ENCODE measurements at places on chromosomes 1 and 21. TPM values are rescaled to one million over a fixed set of nuclear protein-coding genes. Genes with fewer than 3 reads are reported as not detected.
A peak's percentile ranks its signal among the peaks of the same experiment; 100 is the strongest.

DNA sequence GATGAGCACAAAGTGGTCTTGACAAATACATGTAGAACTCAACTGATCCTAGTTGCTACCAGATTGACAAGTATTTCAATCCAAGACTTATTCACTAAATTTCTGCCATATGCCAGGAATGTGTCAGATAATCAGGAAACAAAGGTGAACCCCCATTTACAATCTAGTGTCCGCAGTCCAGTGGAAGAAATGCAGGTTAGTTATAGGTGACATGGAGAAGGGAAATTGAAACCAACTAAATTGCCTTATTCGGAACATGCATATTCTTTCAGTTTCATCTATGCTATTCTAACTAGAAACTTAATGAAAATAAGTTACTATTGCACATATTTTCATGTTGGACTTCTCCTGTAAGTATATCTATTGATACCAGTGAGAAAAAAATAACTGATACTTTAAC, 209.4 kb downstream of the COL24A1 start:
- H3K27me3 ChIP-seq: no peaks in the 10 kb centered on the region
- no peak overlapping the region for H3K27ac ChIP-seq
- DNase-seq: no peak
- H3K4me1 ChIP-seq: no peaks in the 10 kb centered on the region

DNA sequence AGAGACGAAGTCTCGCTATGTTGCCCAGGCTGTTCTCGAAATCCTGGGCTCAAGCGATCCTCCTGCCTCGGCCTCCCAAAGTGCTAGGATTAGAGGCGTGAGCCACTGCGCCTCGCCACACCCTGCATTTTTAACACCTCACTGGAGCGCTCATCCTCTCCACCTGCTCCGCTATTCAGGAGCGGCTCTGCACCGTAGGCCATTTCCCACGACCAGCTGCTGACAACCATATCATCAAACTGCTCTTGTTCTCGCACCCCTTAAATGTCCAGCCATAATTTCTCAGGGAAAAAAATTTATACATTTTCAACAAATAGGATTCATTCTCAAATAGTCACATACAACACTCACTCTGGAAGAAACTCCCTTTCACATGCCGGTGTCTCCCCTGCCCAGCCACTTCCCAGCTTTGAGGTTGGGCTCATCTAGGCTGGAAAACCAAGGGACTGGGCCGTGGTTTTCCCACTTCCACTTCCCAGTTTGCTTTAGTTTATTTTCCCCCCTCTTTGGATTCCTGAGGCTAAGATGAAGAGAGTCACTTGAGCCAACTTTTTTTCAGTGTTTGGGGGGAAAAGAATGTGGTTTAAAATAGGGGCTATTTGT, 639 bp upstream of the IPO9 start:
- no peak for DNase-seq
- H3K4me1 ChIP-seq: peaks cover 9% of the 10 kb centered on the region
- peak overlapping the region; percentile 84 for H3K4me3 ChIP-seq
- no peaks in the 10 kb centered on the region for H3K36me3 ChIP-seq

DNA sequence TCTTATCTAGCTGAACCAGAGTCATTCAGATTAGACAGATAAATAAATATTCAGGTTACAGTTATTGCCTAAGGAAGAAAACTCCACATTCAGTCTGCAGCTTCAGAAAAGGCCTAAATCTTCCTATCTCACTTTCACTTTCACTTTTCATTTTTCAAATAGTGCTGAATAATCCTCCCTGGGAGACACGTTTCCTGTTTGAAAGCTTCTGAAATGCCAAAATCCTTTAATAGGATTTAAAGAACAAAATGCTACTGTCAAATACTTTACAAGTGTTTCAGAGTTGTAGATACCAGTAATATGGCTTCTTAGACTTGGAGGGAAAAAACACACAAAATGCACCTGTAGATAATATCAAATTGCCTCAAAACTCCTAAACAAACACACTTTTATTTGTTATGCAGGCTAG, 3.9 kb downstream of the PSMB2 start:
- H3K4me3 ChIP-seq: peak overlapping the region; percentile 56
- H3K27me3 ChIP-seq: no peaks in the 10 kb centered on the region
- H3K4me1 ChIP-seq: peaks cover 6% of the 10 kb centered on the region

GRCh38 chr1:53734650-53735211, 4.2 kb downstream of the GLIS1 start:
- peaks cover 10% of the 10 kb centered on the region for H3K27me3 ChIP-seq
- no peaks in the 10 kb centered on the region for H3K36me3 ChIP-seq
- H3K27ac ChIP-seq: peak overlapping the region; percentile 61
- no peak for DNase-seq

GRCh38 chr1:204418174-204419063, 6.8 kb upstream of the PPP1R15B start:
- H3K27me3 ChIP-seq: no peaks in the 10 kb centered on the region
- no peak overlapping the region for H3K4me3 ChIP-seq
- peak; percentile 15 for DNase-seq
- H3K36me3 ChIP-seq: no peaks in the 10 kb centered on the region
- no peaks in the 10 kb centered on the region for H3K4me1 ChIP-seq
- peak overlapping the region; percentile 94 for H3K27ac ChIP-seq

GRCh38 chr21:14306126-14306907, 76.6 kb downstream of the HSPA13 start:
- no peaks in the 10 kb centered on the region for H3K4me1 ChIP-seq
- H3K27me3 ChIP-seq: no peaks in the 10 kb centered on the region
- H3K36me3 ChIP-seq: no peaks in the 10 kb centered on the region

DNA sequence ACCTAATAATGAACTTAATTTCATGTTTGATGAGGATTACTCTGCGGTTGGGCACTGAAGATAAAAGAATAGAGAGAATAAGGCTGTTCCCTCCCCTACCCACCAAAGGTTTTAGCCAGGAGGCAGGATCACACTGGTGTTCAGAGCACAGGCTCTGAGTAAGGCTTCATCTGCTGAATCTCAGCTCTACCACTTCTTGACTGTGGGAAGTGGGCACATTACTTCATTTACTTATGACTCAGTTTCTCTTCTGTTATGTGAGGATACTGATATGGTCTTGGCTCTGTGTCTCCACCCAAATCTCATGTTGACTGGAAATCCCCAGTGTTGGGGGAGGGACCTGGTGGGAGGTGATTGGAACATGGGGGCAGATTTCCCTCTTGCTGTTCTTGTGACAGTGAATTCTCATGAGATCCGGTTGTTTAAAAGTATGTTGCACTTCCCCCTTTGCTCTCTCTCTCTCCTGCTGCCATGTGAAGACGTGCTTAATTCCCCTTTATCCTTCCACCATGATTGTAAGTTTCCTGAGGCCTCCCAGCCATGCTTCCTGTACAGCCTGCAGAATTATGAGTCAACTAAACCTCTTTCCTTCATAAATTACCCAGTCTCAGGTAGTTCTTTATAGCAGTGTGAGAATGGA, 79.7 kb downstream of the SMYD2 start:
- H3K36me3 ChIP-seq: peaks cover 8% of the 10 kb centered on the region
- no peaks in the 10 kb centered on the region for H3K27me3 ChIP-seq
- DNase-seq: no peak
- H3K4me1 ChIP-seq: no peaks in the 10 kb centered on the region
- no peak overlapping the region for H3K27ac ChIP-seq
- H3K4me3 ChIP-seq: no peak overlapping the region

DNA sequence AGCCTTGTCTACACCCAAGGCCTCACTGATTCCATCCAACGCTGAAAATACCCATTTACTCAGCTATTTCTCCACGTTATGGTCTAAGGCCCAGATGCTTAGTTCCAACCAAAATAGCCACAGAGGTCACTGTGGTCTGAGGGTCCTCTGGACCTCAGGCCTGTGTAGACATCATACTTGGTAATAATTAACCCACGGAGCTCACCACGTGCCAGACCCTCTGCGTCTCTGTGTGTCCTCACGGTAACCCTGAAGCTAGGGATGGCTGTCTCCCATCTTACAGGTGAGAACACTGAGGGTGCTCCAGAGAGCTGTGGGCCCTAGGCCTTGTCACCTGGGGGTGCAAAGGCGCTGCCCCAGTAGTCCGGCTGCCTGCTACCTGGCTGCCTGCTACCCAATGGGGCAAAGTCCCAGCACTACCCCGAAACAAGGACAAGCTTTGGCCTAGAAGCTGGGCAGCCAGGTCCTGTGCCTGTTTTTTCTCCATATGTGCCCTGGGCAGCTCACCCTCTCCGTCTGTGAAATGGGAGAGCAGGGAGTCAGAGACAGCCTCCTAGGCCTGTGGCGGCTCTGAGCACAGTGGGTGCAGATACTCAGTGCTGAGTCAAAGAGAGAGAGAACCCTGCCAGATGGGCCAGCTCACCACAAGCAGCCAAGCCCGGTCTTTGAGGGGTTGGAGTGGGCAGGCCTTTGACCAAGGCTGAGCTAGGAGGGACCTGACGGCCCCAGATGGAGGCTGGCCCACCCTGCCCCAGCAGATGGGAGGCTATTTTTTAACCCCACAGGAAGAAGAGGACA, 17.0 kb upstream of the RUNX3 start:
- no peaks in the 10 kb centered on the region for H3K27me3 ChIP-seq
- H3K27ac ChIP-seq: no peak overlapping the region
- H3K4me1 ChIP-seq: no peaks in the 10 kb centered on the region
- no peak overlapping the region for H3K4me3 ChIP-seq
- H3K36me3 ChIP-seq: no peaks in the 10 kb centered on the region

DNA sequence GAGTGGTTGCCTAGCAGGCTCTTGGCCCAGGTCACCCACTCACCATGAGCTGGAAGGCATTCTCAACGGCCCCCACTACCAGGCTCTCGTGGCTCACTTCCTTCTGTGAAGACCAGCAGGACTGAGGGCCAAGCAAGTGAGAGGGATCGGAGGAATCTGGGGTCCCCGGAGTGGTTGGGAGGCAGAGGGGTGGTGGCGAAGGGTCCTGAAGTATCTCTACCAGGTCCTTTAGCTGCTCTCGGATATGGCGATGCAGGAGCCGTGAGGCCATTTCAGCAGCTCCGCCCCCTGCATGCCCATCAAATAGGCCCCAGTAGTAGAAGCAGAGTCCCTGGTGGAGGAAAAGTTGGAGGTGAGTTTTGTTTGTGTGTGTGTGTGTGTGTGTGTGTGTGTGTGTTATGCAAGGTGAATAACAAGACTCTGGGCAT, 2.4 kb downstream of the PPM1J start:
- H3K4me1 ChIP-seq: no peaks in the 10 kb centered on the region
- no peak for DNase-seq
- H3K27me3 ChIP-seq: no peaks in the 10 kb centered on the region
- no peaks in the 10 kb centered on the region for H3K36me3 ChIP-seq
- no peak overlapping the region for H3K4me3 ChIP-seq
- H3K27ac ChIP-seq: no peak overlapping the region

GRCh38 chr1:2334883-2335534, 56.3 kb downstream of the MORN1 start:
- no peak for DNase-seq
- peak overlapping the region; percentile 29 for H3K27ac ChIP-seq
- H3K4me1 ChIP-seq: no peaks in the 10 kb centered on the region
- H3K4me3 ChIP-seq: no peak overlapping the region
- no peaks in the 10 kb centered on the region for H3K27me3 ChIP-seq

DNA sequence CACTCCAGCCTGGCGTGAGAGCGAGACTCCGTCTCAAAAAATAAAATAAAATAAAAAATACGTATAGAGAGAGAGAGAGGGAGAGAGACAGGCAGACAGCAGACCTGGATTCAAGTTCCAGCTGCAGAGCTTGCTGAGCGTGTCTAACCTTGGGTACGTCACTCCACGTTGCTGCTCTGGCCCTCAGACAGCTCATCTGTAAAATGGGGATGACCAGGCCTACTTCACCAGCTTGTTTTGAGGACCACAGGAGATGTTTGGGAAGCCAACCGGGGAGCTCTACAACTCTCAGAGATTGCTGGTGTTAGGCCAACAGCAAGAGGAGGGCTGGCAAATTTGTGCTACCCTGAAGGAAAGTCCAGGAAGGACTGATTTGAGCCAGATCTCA, 499 bp upstream of the TRAF5 start:
- no peaks in the 10 kb centered on the region for H3K4me1 ChIP-seq
- H3K36me3 ChIP-seq: no peaks in the 10 kb centered on the region
- DNase-seq: no peak
- H3K4me3 ChIP-seq: peak overlapping the region; percentile 62

- no peaks in the 10 kb centered on the region for H3K27me3 ChIP-seq
- no peak overlapping the region for H3K4me3 ChIP-seq
- H3K4me1 ChIP-seq: no peaks in the 10 kb centered on the region
- DNase-seq: no peak
- no peaks in the 10 kb centered on the region for H3K36me3 ChIP-seq
- H3K27ac ChIP-seq: no peak overlapping the region
Observed at GRCh38 chr1:45836451-45836850, 33.0 kb downstream of the MAST2 start.

CHIT1 gene
- not detected for total RNA-seq

CFAP74 gene
- 0.29 TPM for total RNA-seq

ASCL5 gene
- total RNA-seq: not detected

Measured in breast epithelium (tissue), 4 donors.